ENCODE measurements at places on chromosomes 3 and 15.

DNA sequence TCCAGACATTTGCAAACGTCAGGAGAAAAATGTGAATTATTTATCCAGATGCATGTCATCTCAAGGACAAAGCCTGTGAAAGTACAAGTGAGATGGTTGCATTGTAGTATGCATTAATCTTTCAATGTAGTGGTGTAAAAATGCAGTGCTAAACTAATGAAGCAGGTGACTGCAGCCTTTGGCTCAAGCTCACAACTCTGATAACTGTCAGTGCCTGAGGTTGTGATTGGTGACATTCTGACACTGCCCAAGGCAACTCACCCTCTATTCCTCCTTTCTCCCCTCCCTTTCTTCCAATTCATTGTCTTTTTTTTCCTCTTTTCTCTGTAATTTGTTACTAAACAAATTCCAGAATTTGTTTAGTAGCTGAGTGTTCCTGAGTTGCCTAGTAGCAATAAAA, 20.0 kb upstream of the TMOD3 start:
- DNase-seq, result no peak

DNA sequence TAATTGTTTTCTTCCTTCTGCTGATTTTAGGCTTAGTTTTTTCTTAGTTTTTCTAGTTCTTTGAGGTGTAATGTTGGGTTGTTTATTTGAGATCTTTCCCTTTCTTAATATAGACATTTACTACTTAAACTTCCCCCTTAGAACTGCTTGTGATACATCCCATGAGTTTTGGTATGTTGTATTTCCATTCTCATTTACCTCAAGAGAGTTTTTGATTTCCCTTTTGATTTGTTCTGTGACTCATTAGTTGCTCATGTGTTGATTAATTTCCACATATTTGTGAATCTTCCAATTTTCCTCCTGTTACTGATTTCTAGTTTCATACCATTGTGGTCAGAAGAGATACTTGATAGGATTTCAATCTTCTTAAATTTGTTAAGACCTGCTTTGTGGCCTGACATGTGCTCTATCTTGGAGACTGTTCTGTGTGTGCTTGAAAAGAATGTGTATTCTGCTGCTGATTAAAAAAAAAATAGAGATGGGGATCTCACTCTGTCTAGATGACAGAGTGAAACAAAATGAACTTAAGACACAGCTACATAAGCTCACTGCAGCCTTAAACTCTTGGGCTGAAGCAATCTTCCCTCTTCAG, 22.3 kb downstream of the GRM2 start:
- no peak for DNase-seq

DNA sequence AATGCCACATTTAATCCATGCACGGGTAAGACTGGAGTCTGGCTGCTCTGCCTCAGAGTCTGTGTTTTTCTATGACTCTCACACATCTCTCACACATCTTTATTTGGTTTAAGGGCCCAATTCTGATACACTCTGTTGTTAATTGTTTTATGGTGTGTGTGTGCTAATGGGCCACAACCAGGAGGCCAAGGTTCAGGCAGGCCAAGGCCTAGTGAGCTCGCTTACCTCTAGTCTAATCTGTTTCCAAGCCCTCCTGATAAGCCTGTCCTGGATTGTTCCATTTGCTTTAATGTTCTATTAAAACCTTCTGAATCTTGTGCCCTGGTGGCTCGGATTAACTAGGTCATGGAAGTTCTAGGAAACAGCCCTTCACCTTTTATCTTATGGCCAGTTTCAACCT, 445.4 kb upstream of the DPH6 start:
- DNase-seq, result no peak

DNA sequence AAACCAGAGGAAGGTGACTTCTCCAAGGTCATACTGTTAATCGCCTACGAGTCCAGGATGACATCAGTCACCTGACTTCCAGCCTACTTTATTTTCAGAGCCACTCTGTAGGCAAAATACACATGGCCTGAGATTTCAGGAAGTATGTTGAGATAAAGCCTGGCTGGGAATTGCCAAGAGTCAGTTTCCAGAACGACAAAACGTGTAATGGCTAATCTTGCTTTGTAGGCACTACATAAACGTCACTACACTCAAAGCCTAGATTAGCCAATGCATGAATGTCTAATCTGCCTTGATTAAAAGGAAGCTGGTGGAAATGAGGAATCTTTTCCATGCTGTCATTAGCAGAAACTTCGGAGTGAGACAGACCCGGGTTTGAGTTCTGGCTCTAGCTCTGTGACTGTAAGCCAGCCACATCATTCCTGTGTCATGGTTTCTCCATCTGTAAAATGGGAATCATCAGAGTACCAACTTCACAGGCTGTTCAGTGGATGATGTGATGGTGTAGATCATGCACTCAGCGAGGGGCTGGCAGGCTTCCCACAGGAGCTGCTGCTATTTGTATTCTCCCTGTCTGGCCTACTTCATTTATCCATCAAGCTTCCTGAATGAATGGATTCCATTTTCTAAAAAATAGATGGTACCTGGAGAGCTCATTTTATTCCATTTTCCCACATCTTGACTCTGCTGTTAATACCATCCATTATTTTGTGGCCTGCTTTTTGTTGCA, 241.9 kb downstream of the XXYLT1 start:
- DNase-seq, result no peak

GRCh38 chr15:89632563-89633430, 22.5 kb downstream of the KIF7 start:
- DNase-seq, result no peak

DNA sequence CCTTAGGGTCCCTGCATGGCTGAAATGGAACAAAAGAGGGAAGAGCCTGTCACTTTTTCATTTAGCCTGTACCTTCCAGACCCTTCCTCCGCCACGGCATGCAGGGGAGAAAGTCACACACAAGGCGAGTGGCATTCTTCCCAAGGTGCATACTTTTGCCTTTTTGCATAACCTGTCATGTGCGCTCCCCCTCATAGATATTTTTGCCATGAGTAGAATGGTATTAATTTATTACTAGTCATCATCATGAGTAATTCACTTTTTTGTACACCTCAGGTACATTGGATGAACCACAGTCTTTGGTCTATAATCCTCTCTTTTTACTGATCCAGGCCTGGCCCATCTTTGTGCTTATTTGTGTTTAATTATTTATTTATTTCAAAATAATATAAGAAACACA, 8.9 kb upstream of the BUB1B start:
- DNase-seq, result no peak

DNA sequence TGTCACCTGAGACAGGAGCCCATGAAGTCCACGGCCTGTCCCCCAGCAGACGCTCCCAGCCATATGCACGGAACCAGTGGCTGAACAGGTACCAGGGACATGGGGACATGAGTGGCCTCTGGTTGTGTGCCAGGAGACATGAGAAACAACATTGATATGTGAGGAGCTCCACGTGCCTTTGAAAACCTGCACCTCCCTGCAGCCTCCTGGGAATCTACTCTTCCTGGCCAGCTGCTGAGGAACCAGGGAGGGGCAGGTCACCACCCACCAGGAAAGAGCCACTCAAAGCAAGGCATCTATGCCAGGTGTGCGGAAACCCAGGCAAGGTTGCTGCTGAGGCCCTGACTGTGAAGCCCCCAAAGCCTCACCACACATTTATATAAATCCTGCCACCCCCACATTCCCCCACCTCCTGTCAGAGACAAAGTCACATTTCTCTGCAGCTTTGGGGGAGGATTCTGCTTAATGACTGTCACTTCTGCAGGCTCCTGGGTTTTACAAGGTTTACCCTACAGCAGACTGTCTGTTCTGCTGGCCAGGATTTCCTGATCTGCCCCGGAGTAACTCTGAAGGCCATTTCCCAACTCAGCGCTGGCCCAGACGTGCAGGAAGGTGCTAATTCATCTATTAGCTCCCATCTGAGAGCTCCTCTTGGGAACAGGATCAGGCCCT, 110.8 kb downstream of the ADCY5 start:
- DNase-seq, result no peak

DNA sequence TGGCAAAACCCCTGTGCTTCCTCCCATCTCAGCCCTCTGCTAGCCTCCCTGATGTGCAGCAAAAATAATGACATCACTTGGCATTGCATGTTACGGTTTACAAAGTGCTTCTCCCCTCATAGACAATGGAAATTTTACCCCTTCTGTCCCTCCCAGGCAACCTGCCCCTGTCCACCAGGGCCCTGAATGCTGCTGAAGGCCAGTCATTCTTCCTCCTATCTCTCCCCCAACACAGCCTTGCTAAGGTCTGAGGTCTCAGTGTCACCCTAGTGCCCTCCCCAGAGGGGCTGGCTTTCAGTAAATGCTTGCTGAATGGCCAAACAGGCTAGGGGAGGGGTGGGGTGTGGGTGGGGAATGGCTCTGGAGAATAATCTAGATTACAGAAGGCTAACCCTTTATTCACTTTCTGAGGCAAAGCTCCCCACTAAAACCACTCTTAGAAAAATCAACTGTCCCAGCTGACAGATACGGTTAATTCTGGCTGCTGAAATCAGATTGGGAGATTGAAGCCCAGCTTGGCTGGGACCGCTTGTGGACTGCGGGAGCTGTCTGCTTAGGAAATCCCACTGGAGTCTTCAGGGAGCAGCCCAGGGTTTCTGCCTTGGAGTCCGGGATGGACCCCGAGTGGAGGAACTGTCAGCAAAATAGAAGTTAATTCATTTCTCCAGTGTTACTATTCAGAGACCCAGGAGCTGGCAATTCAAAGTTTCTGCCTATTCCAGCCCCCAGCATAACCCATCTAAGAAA, 22.9 kb downstream of the ANP32A start:
- no peak for DNase-seq

GRCh38 chr3:90055666-90056065, 948.2 kb downstream of the EPHA3 start:
- no peak for DNase-seq

DNA sequence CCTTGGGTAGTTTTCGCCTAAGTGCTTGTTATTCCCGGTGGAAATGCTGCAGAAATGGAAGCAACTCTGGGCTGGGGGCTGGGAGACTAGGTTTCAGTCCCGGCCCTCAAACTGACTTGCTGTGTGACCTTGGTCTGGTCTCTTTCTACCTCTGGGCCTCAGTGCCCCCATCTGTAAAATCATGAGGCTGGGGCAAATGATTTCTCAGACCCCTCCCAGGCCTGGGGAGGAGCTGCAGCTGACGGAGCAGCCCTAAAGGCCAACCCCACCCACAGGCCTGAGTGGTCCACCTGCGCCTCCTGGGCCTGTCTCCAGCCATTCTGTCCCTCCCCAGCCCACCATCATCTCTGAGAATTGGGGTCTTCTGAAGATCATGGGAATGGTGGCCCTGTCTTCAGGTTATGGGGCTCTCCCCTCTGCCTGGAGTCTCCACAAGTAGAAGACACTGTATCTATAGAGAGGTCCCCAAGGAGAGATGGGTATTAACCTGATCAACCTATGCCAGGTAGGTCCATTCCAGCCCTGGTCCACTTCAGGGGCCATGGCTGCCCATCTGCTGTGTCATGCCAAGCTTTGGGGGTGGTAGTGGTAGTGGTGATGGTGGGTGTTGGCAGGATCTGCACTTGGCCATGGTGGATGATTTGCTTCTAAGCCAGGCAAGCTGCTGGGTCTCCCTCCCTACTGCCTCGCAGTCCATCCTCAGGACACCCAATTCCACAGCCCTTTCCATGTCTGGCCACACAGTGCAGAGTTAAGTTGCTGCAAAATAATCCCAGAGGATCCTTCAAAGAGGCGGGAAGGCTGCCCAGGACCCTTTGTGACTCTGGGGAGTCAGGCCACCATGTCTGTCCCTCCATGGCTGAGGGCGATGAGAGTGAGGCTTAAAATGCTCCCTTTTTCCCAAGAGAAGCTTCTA, 46.0 kb downstream of the ITGA11 start:
- DNase-seq, result no peak

DNA sequence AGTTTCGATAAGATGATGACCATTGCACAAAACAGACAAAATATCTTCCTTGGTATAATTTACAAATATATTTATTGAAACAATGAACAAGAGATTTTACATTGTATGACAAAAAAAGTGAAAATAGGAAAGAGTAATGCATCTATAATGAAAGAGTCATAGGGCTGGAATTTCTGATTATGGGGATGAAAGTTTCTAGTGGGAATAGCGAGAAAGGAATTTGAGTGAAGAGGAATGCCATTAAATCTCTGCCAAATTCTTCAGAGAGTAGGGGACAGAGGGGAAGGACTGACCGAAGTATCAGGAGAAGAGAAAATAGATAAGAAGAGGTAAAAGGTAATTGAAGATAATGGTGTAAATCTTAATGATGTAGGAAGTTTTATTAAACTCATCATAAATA, 125.4 kb downstream of the VGLL3 start:
- DNase-seq, result no peak

GRCh38 chr15:98952381-98952803, 55.2 kb downstream of the PGPEP1L start:
- DNase-seq, result no peak

GRCh38 chr3:136336329-136337100, 86.4 kb downstream of the PCCB start:
- no peak for DNase-seq

DNA sequence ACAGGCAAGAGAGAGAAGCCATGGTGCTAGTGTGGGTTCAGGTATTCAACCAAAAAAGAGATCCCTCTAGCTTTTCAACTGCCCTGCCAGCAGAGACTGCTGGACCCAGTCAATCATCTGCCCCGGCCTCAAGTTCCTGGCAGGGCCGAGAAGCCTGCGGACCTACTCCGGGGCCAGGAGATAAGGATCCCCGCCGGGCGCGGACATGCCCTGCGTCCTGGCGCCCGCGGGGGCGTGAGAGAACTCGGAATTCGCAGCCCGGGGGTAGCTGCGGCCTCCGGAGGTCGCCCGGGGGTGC, 821 bp upstream of the MAGI1 start:
- no peak for DNase-seq

GRCh38 chr3:195135917-195136316, 135.0 kb downstream of the XXYLT1 start:
- DNase-seq, result no peak

- peak; percentile 86 for DNase-seq
These were observed at the start of the genes RPL4 and ZWILCH for GRCh38 chr15:66504563-66505429. Gene RPL4 (minus strand): TSS chr15:66504855. CDS start chr15:66504790, 65 bp downstream. Gene ZWILCH (plus strand): TSS chr15:66505326. CDS start chr15:66505339, 13 bp downstream.

- no peak for DNase-seq
These were observed 84.0 kb downstream of the LIPC start for GRCh38 chr15:58515807-58516206.

GRCh38 chr3:156511987-156512677, 42.8 kb downstream of the SSR3 start:
- no peak for DNase-seq

DNA sequence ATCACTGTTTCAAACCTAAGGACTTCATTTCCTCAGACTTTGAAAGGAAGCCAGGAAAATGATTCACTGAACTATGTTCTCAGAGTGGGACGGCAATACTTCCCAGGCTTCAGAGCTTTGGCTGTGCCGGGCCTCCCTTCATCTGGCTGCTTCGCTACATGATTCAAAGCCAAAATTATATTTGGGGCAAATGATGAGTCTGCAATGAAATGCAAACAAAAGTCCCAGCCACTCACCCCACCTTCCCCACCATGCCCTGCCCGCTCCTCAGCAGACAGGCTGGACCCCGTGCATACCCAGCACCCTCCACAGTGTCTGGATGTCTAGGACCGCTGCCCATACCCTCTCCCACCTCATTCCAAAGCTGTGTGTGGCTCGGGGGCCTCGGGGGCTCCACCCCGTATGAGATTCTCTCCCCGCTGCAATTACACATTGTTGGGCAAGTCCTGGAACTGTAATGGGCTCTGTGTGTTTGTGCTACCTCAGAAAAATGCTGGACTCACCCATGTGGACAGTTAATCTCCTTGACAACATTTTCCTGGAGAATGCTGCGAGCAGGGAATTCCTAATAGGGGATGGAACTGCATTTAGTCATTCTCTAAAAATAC, 32.2 kb downstream of the ATP10A start:
- DNase-seq, result no peak

GRCh38 chr3:27590437-27591298, 106.5 kb upstream of the SLC4A7 start:
- peak; percentile 80 for DNase-seq

GRCh38 chr3:128505771-128506170, 12.8 kb upstream of the GATA2 start:
- DNase-seq, result peak; percentile 26

Measured in A673 (cell line).